GM18507 (cell line): ENCODE measurements at places on chromosomes 3 and 15.

GRCh38 chr3:143850877-143851276 lies 2.6 kb upstream of the SLC9A9 start:
- no peak for DNase-seq

DNA sequence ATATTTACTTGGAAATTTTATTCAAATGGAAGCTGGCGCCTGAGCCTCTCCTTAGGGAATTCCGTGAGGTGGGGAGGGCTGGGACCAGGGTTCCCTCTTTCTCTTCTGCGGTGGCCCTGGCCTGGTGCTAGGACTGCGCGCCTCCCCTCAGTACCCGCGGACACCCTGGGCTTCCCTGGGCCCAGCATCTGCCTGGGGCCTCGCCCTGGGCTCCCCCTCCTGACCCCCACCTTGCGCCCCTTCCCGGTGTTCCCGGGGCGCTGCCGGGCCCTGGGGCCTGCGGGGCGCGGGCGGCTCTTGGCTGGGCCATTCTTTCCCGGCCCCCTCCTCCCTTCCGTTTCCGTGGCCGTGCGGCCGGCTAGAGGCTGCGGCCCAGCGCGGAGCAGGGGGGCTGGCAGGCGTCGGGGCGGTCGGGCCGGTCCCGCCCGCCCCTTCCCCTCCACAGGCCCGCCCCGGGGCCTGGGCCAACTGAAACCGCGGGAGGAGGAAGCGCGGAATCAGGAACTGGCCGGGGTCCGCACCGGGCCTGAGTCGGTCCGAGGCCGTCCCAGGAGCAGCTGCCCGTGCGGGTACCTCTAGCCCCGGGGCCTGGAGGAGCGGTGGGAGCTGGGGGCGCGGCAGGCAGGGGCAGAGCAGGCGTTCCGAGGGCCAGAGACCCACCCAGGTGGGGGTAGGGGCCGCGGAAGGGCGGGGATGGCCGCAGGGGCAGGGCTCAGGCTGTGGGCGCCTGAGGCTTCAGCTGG lies at the start of gene FES:
FES (plus strand) TSS at position 529 of the 743 bp plus-strand sequence. CDS start 542 bp downstream, outside the sequence.
- DNase-seq: no peak

GRCh38 chr3:112095731-112096130 lies 9.5 kb downstream of the C3orf52 start:
- DNase-seq: no peak

GRCh38 chr3:85384372-85384771 lies 425.6 kb downstream of the CADM2 start:
- DNase-seq: no peak

DNA sequence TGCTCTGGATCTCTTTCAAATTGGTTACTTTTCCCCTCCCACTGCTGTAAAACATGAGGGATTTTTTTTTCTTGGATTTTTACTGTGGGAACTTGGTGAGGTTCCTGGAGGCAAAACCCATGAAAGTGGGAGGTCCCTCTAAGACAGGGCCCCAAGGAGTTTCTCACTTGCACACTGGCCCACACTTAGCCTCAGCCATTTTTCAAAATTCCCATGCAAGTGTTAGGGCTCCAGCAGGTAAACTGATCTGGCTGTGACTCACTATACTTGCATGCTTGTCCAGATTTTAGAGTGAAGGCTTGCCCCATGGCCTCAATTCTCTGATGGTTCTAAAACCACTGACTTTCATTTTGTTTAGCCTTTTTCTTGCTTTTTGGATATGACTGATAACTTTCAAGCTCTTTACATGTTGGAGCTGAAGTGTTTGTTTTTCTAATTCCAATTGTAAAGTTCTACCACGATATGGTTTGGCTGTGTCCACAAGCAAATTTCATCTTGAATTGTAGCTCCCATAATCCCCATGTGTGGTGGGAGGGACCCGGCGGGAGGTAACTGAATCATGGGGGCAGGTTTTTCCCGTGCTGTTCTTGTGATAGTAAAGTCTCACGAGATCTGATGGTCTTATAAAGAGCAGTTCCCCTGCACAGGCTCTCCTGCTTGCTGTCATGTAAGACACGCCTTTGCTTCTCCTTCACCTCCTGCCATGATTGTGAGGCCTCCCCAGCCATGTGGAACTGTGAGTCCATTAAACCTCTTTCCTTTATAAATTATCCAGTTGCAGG lies 37.7 kb downstream of the MCCC1 start:
- no peak for DNase-seq

- DNase-seq: no peak
These were observed 53.1 kb downstream of the FAM81A start for GRCh38 chr15:59491062-59491461.

DNA sequence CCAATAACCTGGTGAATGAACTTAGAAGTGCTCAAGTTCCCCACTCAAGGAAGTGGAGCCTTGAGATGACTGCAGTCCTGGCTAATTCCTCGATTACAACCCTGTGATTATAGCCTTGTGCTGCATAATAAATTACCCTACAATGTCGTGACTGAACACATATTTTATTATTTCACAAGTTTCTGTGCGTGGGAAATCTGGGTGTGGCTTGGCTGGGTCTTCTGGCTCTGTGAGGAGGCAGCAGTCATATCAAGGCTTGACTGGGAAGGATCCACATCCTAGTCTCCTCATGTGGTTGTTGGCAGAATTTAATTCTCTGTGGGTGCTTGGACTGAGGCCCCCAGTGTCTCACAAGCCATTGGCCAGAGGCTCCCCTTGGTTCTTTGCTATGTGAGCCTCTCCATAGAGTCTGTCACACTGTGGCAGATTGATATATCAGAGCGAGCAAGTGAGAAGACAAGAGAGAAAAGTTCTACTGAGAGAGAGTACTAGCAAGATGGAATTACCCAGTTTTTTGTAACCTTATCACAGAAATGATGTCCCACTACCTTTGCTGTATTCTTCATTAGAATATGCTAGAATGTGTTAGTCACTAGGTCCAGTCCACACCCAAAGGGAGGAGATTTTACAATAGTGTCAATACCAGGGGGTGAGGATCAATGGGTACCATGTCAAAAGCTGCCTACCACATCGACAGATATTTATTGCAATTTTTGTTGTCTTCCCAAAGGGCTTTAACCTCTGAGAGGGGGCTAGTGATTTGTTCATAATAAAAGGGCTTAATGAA lies 102.8 kb upstream of the TBC1D5 start:
- DNase-seq: no peak

- no peak for DNase-seq
These were observed 80.3 kb downstream of the FAIM start for GRCh38 chr3:138688871-138689299.

- no peak for DNase-seq
These were observed 90.2 kb downstream of the HES1 start for GRCh38 chr3:194225988-194226663.

GRCh38 chr3:8328967-8329366 lies 172.7 kb upstream of the LMCD1 start:
- no peak for DNase-seq

DNA sequence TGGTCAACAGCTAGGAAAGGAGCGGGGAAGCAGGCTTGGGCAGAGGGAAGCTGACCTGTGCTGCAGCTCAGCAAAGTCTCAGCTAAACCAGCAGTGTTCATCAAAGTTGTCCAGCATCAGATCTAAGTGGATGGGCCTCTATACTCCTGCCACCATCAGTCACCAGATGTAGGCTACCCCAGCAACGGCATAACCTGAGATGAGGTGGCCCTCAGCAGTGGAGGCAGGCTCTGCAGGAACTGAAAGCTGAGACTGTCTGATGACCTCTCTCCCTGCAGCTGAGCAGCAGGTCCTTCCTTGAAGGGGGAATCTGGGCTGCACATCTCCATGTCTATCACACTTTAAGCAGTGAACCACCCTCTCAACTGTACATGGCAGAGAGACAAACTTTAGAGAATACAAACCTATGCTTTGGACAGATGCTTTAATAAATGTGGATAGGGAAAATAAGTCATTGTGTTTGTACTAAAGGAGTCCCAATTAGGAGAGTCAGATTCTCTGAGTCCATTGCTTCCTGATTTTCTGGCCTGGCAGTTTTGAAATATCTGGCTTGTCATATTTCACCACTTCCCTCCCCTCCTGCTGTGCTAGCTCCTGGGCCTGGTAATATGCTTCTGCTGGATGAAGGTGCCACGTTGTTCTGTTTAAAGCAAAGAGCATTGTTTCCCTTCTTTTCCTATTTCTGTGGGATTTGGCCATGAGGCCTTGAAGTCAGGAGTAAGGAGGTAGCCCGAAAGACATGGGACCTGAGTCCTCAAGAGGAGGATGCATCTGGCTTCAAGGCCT lies 11.1 kb upstream of the PSTPIP1 start:
- DNase-seq: no peak

DNA sequence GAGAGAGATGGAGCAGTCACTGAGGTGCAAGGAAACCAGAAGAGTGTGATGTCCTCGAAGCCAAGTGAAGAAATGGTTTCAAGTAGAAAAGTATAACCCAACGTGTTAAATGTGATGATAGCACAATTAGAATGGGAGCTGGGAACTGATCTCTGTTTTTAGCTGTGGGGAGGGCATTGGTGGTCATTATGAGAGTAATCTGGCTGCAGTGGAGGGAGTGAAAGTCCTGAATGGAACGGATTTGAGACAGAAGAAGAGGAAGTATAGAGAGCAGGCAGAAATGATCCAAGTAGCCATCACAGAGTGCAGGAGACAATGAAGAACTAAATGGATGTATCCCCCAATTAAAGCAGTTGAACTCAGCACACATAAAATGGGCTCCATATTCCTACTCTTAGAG lies 235.3 kb downstream of the IGSF11 start:
- DNase-seq: no peak

DNA sequence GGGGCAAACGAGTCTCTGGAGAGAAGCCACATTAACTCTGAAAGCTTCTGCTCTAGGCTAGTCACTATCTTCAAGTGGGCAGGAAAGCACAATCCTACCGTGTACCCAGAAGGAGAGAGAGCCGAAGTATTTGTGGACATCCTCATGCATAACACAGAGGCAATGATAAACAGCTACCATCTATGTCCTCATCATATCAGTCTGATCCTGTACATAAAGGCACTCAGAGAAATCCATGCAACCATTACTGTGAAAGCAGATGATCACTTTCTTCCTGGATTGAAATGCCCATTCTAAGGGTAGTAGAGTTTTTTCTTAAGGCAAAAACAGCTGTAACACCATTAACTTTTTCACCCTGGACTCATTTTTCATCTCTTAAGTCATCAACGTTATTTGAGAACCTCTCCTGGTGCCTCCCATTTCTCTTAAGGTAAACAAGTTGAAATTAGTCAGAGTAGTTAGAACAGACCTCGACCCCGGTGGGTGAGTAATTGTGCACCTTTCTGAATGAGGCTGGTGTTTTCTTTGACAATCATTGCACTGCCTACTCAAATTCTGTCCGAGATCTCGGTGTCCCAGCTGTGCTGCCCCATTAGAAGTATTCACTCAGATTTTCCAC lies 327.4 kb downstream of the SHQ1 start:
- DNase-seq: no peak

- DNase-seq: no peak
These were observed 28.1 kb upstream of the CNBP start for GRCh38 chr3:129211772-129212171.

GRCh38 chr3:115084686-115085085 lies 62.4 kb downstream of the ZBTB20 start:
- no peak for DNase-seq

DNA sequence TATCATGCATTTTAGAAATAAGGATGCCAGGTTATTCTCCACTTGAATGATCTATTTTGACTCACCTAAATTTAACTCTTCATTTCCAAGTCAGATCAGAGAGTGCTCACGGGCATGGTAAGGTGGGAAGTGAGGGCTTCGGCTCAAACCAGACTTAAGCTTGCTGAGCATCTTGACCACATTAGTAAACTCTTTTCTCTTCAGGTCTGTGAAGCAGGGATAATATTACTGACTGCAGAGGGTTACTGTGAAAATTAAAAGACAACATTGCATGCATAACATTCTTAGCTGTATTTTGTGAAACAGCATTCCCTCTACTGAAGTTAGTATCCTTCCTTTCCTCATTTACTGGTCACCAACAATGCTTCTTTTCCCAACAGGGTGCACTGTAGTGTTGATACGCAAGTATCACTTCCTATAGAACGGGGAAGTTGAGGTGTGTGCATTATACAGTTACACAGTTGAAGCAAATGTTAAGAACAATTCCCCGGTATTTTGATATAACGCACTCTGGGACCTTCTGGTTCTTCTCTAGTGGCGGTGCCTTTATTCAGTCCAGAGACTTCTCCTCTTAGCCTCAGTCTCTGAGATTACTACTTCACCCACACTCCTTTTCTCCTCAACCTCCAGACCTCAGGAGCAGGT lies 74.1 kb upstream of the MNS1 start:
- DNase-seq: no peak

- no peak for DNase-seq
These were observed 24.1 kb upstream of the MRPS22 start for GRCh38 chr3:139319428-139320402.

GRCh38 chr3:112675349-112675748 lies 34.4 kb upstream of the CCDC80 start:
- no peak for DNase-seq

- DNase-seq: no peak
These were observed 100.8 kb downstream of the STAC start for GRCh38 chr3:36480911-36481648.
